ENCODE measurements at places on chromosomes 4 and X.

- no peak for DNase-seq
Observed at GRCh38 chr4:40976343-40976742, 226.6 kb downstream of the NSUN7 start.

DNA sequence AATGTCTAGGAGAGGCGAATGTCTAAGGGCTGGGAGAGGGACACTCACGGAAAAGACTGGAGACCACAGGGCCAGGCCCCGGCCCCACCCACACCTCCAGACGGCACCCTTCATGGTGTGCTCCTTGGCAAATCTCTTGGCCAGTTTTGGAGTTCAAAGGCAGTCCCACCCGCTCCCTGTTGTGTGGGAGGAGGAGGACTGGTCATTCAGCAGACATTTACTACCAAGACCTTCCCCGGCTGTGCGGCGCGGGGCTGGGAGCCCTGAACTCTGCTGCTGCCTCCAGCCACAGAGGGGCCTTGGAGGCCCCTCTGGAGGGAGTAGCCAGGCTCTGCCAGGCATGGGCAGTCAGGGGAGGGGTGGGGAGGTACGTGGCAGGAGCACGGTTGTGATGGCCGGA is 8.7 kb upstream of the TBC1D14 start:
- no peak for DNase-seq

GRCh38 chr4:95087657-95088455 is 330.1 kb downstream of the BMPR1B start:
- no peak for DNase-seq

DNA sequence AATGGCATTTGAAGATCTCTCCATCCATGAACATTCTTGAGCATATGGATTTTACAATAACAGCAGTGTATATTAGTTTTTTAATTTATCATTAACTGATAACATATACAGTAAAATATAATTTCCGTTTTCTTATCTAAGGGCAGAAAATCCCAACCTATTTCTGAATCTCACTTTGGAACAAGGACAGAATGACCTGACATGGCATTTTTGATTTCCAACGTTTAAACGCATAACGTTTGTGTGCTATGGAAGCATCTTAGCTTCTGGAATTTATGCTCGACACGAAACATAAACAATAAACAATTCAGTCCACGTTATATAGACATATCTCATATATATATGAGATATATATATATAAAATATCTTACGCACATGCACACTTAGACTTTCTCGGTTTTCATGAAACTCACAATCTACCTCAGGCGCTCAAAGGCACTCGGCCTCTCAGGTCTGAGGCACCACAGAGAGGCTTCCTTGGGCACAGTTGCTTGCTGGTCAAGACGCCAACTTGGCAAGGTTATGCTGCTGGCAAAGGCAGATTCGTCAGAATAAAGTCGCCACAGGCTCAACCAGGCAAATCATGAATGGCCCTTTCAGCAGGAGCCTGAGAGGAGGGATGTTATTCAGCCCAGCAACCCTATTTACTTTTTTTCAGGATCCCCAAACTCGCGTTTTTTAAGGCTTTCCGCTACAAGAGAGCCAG is 1.0 kb upstream of the UGT8 start:
- no peak for DNase-seq

GRCh38 chr4:43244688-43245382 is 352.3 kb downstream of the GRXCR1 start:
- DNase-seq, result no peak

All from activated CD4-positive, alpha-beta T cell treated with anti-CD3 and anti-CD28 coated beads, Interleukin-2, amount 50 U/mL, for 24 hours (primary cell).